ENCODE measurements at places on chromosomes 2 and 18.

- DNase-seq, result no peak
Observed at GRCh38 chr2:74081030-74081762, 66.5 kb downstream of the BOLA3 start.

DNA sequence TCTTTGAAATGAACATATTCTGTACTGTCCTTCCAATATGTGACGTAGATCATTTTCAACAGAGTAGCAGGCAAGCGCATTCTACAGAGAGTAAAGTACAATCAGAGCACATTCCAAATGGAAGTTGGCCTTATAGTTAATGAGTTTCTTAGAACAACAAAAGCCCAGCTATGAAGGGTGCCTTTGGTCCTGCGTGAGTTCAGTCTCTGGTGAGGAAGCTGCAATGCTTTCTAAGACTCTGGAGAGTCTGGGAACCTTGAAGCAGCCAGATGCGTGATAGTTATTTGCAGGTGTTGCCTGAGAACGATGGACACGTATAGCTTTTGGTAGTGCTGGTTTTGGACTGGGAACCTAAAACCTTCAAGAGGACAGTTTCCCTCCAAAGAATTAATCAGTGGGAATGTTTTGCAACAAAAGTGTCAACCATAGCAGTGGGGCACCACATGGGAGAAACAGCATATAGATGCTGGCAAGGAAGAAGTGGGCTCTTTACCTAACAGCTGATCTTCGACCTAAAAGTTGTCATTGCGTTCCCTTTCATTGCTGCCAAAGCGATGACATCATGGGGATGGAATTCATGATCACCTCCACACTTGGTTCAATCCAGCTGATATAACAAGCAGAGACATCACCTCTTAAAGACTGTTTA lies 9.3 kb upstream of the SNORC start:
- no peak for DNase-seq

GRCh38 chr2:186064507-186064906 lies 325.9 kb downstream of the FSIP2 start:
- no peak for DNase-seq

GRCh38 chr2:209907746-209908145 lies 94.7 kb upstream of the RPE start:
- DNase-seq, result no peak

GRCh38 chr2:112725545-112726457 lies 5.0 kb downstream of the NT5DC4 start:
- DNase-seq, result no peak

DNA sequence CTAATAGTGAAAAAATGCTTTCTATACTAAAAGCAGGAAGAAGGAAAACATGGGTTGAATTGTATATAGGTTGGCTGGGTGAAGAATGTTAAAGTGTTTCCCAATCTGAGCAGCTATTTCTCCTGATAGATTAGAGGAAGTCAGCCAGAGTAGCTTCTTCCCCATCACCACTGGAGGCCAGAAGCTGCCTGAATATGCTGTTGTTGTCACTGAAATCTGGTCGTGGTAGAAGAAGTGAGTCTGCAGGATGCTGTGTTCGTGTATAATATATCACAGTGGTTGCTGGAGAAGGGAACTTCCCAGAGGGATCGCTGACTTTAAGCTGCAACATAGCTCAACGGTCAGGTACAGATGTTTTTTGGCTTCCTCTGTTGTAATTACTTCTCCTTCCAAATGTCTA lies 247.5 kb upstream of the LRATD1 start:
- no peak for DNase-seq

DNA sequence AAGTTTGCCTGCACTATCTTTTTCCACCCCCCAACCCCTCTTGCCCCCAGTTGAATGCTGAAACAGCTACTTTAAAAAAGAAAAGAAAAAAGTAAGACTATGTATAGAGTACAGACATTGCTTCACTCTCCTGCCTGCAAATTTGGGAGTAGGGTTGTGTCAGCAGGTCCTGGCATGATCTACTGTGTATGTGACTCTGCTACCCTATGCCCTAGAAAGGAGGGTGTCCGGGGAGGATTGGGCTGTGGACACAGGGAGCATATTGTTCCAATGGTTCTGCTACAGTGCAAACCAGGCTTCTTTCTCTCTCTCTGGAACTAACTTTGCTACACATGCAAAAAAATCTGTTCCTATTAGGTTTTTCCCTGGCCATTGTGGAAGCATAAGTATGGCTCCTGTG lies 9.9 kb upstream of the ZEB2 start:
- no peak for DNase-seq

GRCh38 chr2:157868993-157869392 lies 7.1 kb downstream of the ACVR1 start:
- no peak for DNase-seq

- no peak for DNase-seq
Observed at GRCh38 chr2:144950899-144951560, 431.1 kb upstream of the ZEB2 start.

- no peak for DNase-seq
Observed at GRCh38 chr18:31684279-31685096, at the start of gene B4GALT6. Gene B4GALT6, minus strand, starts transcription at chr18:31684581. Its CDS starts 155 bp downstream, at chr18:31684426.

DNA sequence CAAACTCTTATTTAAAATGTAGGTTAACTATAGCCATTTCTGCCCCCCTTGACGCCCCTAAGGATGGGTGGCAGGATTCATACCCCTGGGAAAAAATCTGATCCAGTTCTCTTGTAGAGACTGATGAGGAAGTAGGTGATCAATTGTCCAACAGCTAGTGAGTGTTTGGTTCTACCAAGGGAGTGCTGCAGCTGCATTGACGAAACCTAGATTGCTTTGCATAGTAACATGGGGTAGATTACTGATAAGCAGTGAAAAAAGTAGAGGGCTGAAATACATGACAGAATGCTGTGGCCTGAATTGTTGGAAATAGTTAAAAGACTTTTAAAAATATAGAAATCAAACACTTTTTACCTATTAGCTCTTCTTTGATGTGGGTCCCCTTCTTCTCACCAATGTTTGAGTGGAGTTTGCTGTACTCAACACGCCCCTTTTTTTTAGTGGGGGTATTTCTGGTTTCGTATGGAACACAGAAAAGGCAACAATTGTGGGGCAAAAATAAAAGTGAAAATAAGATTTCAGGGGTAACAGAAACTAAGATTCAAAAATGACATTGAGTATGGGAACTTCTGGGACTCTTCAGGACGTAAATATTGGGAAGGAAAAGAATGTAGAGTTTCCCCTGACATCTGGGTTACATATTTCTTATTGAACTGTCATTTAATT lies 66.2 kb downstream of the MAIP1 start:
- DNase-seq, result no peak
